ENCODE measurements at places on chromosomes 1 and 21. TPM values are rescaled to one million over a fixed set of nuclear protein-coding genes. Genes with fewer than 3 reads are reported as not detected.

DNA sequence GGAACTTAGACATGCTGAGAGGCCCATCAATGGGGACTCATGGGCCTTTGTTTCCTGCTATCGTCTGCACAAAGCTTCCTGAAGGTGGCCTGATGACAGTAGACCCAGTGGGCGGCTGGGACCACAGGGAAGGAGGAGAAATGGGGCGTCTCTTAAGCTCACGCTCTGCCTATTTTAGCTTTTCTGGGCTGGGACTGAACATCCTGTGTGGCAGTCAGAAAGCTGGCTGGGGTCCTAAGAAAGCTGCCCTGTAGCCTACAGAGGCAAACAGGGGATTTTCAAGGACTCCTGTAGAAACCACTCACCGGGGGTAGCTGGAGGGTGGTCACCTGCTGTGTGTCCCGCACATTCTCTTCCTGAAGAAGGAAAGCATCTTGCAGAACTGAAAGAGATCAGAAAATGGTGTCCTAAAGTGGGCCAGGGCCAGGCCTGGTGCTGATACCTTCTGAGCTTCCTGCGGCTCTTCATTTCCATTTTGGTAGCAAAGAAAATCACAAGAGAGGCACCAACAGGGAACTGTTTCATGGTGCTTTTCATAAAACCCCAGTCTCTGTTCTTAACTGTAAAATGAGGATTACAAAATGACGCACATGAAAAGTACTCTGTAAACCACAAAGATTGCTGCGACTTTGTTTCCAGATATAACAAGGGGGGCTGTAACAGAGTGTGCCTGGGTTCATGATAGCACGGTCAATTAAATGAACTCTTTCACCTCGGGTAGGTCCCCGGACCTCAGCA is 8.6 kb downstream of the ZNF496 start:
- no peak for DNase-seq

Gene TTC13
- total RNA-seq, result 24.1 TPM

DNA sequence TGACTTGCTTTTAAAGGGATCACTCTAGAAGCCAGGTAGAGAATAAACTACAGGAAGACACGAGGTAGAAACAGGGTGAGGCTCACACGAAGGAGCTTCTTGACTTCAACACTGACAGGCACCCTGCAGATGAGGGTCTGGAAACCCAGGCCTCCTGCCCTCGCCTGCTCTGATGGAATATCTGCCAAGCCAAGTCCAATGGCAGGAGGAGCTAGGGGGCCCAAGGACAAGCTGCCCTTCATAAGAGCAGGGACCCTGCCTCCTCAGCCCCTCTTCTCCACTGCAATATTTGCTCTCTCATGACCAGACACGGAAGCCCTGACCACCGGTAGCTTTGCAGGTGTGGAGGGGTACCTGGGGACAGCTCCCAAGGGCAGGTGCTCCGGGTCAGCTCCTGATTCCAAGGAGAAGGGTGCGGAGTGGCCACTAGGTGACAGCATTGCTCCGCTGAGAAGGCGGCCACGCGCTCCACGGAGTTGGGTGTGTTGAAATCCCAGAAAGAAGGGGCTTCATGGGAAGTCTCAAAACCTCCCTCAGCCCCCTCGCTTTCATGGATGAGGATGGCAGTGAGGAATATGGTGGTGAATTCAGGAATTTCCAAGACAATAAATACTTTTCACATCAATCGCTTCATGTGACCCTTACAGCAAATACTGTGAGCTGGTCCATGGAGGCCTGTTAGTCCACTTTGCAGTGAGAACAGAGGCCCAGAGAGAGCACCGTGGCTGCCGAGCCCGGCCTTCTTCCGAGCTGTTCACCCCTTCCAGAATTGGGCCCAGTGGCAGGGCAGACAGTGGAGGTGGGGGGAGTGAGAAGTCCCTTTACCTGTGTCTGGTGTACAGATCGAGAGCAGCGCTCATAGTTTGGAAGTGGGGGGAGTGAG is 33.2 kb upstream of the PAX7 start:
- peak; percentile 32 for DNase-seq

Gene LCE1F
- total RNA-seq, result not detected

DNA sequence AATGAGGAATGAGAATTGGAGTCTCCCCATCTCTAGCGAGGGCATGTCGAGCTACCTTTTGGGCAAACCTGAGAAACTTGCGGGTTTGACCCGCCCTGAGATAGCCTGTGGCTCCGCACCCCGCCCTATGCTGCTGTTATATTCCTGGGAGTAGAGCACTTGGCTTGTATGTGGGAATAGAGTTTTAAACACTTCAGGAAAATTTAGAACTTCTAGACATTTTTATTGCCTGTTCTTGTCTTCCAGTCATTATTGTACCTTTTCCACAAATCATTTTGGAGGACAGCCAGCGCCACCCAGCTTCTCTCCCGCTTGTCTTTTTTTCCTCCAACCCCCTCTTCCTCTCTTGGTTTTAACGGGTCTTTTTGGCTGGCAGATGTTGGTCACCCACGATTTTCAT is 738 bp downstream of the GNPAT start:
- DNase-seq, result no peak

GRCh38 chr1:224639426-224639975 is 23.4 kb downstream of the CNIH3 start:
- no peak for DNase-seq

Gene TPTE
- total RNA-seq, result not detected

DNA sequence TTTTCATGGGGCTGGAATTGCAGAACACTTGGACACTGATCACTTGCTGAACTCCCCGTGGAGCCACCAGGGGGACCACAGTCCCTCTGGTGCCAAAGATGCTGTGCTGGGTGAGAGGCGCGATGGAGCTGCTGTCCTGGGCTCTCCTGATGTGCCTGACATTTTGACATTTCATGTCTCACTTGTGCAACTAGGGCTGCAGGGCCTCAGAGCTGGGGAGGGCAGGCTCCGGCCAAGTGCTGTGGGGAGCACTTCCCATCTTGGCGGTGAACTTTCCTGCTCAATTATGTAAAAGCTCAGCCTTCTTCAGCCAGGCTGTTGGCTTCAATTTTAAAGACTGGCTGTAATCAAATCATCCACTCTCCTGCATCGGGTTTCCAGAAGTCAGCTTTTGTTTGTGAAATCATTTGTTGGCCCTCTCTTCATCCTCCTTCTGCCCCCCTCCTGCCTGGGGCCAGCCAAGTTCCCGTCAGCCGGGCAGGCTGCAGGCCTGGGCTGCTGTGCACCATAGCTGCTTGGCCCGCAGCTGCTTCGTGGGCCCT is 36.8 kb downstream of the KCNAB2 start:
- DNase-seq, result no peak

GRCh38 chr1:243420946-243421685 is 165.3 kb downstream of the SDCCAG8 start:
- no peak for DNase-seq

DNA sequence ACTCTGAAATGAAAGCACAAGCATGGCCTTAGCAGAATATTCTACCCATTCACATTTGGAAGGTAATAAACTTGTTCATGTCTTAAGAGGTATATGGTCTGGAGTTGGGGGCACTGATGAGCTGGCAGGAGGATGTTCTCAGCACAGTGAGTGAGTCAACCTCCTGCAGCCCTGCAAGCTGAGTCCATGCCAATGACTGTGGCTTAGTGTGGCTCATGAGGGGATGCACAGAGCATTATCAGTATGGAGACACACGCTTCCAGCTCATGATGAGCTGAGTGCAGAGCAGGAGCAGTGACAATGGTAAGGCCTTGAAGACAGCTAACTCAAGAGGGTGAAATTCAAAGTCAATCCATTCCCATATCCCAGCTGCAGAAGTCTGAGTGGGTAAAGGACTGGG is 102.3 kb downstream of the TNFSF18 start:
- DNase-seq, result no peak

- DNase-seq, result no peak
These were observed 89.9 kb upstream of the LBR start for GRCh38 chr1:225517697-225518096.

GRCh38 chr1:115337633-115338456 is at the start of gene NGF:
Gene NGF, minus strand, starts transcription at chr1:115338249. Its CDS starts 51,454 bp downstream, at chr1:115286795.
- DNase-seq, result no peak

GRCh38 chr1:9201401-9202239 is 33.0 kb upstream of the H6PD start:
- no peak for DNase-seq

DNA sequence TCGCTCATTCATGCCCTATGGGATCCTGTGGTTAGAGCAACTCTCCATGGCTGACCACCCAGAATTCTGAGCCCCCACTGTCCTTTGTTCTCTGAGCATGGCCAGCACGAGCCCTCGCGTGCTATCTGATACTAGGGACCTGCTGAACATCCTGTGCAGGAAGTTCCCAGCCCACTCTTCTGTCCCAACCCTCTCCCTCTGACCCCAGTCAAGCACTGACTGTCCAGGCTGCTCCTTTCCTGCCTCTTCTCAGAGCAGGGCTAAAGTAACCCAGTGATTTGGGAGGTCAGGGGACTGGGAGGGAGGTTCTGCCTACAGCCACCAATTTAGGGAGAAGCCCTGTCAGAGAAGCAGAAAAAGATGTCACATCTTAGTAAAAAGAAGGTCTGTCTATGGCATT is 21.2 kb downstream of the CYP4B1 start:
- no peak for DNase-seq

Gene ATF3
- 19.2 TPM for total RNA-seq

DNA sequence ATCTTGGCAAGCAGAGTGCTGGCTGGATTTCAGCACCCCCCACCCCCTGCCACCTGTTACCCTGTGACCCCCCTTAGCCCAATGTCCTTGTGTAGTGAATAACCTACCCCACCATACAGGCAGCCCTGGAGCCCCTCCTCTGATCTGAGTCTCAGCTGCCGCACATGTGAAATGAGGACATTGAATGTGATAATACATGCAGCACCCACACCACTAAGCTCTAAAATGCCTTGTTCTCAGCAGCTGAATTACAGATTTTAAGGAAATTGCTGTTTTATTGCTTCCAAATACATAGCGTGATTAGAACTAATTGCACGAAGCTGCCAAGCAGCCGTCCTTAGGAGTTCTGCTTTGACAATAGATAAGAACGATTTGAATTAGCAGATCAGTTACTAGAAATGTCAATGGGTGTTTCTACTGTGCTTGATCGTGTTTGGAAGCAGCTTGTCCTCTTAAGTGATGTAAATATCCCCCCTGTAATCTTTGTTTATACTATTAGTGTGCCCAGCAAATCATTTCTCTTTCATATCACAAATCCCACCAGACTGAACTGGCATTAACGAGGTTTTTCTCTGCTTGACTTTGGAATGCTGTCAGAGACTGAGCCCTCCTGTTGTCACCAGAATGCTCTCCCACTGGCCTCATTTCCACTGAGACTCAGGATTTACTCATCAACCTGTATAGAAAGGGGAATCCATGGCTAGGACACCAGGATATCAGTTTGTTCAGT is 4.9 kb downstream of the SLAMF8 start:
- no peak for DNase-seq

- DNase-seq, result no peak
These were observed 108.6 kb downstream of the NTMT2 start for GRCh38 chr1:170254371-170254770.

DNA sequence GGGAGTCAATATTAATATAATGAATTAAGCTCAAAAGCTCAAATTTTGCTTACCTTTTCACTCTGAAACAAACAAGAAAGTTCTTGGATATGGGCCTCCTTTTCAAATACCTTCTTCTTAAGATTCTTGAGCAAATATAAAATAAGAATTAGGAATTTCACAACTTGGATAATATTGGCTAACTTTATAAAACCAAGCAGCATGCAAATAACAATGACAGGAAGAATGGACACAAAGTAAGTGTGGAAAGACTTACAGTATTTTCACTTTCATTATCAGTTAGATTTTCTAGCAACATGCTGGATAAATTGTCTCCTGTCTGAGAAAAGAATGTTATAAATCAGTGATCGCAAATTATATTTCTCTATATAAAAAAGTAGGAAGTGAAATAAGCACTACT is 13.2 kb downstream of the ODF2L start:
- DNase-seq, result no peak

- DNase-seq, result no peak
These were observed 138.2 kb upstream of the HMGB4 start for GRCh38 chr1:33725556-33726160.

GRCh38 chr1:81424816-81425215 is 375.9 kb upstream of the ADGRL2 start:
- no peak for DNase-seq
